Midbrain (tissue), 1 donor: ENCODE measurements at places on chromosomes 4 and X.

DNA sequence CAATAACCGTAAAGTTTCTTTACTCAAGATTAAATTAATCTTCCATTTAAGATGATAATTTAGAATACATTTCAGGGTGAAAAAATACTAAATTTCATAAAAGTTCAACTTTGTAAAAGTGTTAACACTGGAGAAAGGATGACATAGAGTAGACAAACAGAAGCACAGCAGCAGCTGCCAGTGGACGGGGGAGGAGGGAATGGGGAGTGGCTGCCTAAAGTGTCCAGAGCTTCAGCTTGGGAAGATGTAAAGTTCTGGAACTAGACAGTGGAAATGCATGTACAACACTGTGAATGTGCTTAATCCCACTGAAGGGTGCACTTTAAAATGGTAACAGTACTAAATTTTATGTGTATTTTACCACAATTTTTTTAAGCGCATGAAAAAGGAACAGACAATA, 39.9 kb downstream of the RELL1 start:
- DNase-seq: no peak

DNA sequence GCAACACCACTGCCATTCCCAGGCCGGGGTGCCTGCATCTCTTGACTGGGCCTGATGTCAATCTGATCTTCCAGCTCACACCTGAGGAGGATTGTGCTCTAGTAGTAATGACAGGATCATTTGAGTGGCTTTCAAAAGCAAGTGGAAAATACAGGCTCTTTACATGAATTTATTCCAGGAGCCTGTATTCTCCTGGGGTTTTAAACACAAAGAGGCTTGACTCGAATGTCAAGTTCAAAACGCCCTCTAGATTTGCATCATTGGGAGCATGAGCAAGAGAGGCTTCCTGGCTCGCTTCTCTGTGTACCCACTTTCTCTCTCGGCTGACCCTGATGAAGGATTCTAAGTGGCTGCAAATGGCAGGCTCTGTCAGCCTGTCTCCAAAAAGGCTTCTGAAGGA, 199.5 kb upstream of the PUDP start:
- DNase-seq: no peak

GRCh38 chrX:150060406-150060805, 122.1 kb upstream of the EOLA2 start:
- DNase-seq: no peak

DNA sequence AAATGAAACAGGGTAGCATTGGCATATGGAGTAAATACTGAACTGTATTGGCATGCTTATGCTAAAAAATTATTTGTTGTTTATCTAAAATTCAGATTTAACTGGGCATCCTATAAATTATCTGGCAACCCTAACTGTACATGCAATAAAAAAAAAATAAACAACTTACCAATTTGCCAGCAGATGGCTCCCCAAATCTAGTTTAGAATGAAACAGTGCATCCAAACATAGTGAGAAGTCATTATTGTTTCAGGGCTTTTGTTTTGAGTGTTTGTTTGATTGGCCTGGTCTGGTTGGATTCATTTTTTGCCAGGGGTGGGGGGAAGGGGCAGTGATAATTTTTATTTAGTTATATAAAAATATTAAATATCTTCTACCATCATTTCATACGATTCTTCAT, 12.8 kb upstream of the NSUN7 start:
- peak; percentile 72 for DNase-seq

DNA sequence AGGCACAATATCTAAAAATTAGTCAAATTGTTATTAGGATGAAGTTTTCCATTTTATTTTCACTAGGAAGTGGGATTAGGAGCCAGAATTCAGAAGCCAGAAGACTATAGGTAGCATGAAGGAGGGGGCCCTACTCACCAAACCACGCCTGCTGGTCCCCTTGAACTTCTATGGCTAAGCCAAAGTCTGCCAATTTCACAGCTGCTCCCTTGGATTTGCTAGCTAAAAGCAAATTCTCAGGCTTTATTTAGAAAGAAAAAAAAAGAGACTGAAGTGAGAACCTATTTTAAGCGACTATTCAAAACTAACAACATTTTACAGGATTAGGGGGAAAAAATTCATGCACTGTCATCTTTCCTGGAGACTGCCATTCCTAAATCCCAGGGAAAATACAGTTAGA, 224.3 kb downstream of the CAMK2D start:
- no peak for DNase-seq

- no peak for DNase-seq
Measured at GRCh38 chrX:25663701-25664100, 474.4 kb upstream of the MAGEB18 start.

DNA sequence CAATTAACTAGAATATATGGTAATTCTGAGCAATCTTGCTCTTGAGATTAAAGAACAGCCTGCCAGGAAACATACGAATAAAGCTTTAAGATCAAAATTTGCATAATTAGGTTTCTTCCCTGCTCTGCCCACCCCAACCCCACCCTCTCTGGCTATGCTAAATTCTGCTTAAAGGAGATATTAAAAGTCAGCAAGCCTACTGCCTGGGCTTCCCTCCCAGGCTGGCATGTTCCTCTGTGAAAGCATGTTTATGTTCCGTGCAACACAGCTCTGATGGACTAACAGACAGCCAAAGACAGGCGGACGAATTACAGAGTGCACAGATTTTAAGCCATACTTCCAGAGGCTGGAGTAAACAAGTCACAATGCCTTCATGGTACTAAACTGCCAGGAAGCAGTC, 28.4 kb downstream of the CD99L2 start:
- no peak for DNase-seq

DNA sequence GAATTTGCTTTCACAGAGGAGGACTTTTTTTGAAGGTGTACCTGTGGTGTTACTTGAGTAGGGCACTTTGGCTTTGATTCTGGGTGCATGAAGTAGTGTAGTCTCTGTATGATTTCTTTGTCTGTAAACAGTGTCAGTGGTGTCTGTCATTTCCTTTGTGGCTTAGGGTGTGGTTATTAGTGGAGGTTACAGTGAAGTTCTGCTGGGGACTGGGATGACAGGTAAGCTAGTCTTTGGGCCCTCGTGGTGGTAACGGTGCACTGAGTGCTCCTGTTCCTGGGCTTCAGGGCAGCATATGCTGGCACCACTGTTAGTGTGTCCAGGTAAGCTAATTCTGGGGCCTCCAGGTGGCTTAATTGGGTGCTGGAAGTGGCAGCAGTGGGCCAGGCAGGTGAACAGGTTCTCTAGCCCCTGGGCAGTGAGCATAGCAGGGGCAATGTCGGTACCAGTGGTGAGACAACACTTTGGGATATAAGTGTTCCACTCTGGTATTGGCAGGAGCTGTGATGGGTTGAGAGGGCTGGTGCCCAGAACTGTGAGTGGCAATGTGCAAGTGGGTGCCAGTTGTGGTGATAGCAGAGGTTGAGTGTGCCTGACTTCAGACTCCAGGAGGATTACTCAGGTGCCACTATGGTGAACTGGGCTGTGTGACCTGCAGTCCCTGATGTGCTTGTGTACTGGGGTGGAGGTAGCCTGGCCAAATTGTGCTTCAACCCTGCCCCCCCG, 26.0 kb upstream of the VSIG1 start:
- DNase-seq: no peak

DNA sequence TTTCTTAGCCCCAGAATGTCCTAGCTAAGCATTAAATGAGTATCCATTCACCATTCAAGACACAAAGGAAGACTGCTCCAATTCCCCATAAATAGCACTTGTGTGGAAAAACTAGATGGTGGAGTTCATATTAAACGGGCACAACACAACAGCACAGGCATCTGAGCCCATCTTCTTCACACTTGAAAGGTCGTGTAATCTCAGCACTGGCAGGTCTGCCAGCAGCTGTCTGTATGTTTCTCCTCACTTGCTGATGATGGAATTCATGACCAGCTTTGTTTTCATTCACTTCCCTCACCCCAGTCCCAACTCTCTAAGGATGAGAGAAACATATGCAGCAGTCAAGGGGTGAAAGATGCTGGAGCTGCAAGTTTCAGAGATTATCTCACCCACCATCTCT, 148.7 kb downstream of the AFAP1 start:
- DNase-seq: no peak

GRCh38 chr4:89657931-89658700, 178.8 kb downstream of the SNCA start:
- DNase-seq: peak; percentile 50

- no peak for DNase-seq
Measured at GRCh38 chr4:33369446-33369845, 2649.3 kb downstream of the PCDH7 start.

GRCh38 chrX:149185087-149185486, 320.0 kb downstream of the IDS start:
- no peak for DNase-seq

DNA sequence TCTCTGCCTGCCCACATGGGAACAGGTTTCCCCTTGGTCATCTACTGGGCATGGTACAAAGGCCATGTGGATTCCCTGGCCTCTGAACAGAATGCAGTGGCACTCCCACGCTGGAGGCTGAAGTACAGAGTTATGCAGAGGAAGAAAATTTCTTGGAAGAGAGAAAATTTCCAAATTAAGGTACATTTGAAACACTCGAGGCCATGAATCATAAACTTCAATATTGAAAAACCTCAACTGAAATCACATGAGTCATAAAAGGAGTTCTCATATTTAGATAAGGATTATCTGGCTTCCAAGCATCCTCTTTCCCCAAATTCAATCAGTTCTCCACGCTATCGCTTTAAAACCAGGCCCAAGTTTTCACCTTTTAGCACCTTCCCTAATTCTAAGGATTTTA, 28.1 kb upstream of the TXK start:
- no peak for DNase-seq

DNA sequence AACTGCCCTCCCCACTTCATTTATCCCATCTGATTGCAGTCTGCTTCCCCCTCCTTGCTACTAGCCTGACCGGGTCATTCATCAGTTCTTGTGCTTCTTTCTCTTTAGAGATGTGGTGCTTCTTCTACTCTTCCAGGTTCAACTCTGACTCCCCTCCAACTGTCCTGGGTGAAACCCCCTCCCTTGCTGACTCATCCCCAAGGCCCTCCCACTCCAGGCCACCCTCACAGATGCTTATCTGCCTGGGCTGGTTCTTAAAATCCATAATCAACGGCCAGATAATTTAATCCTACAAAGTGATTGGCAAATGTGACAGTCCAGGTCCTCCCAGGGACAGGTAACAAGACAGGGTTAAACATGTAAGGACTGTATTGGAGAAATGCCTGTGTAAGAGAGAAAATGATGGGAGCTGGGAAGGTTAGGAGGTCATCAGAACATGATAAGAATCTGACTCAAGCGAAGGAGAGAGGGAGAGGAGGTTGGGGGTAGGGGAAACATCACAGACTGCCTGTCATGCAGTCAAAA, 182.8 kb upstream of the C1QTNF7 start:
- DNase-seq: no peak
